ENCODE measurements at places on chromosomes 5 and 9.

- H3K27me3 ChIP-seq, result no peaks in the 10 kb centered on the region
- no peaks in the 10 kb centered on the region for H3K36me3 ChIP-seq
- no peaks in the 10 kb centered on the region for H3K4me1 ChIP-seq
- no peak overlapping the region for H3K27ac ChIP-seq
- no peak for DNase-seq
Measured at GRCh38 chr9:70105147-70105546, 61.5 kb downstream of the MAMDC2 start.

- H3K36me3 ChIP-seq, result peaks cover 25% of the 10 kb centered on the region
- H3K4me1 ChIP-seq, result peaks cover 16% of the 10 kb centered on the region
- H3K4me3 ChIP-seq, result no peak overlapping the region
- H3K27ac ChIP-seq, result no peak overlapping the region
- no peak for DNase-seq
- H3K27me3 ChIP-seq, result no peaks in the 10 kb centered on the region
Measured at GRCh38 chr5:113548396-113548795, 34.9 kb downstream of the YTHDC2 start.

GRCh38 chr5:78879516-78879915, 105.6 kb downstream of the ARSB start:
- H3K4me1 ChIP-seq, result no peaks in the 10 kb centered on the region
- no peak overlapping the region for H3K27ac ChIP-seq
- H3K4me3 ChIP-seq, result peak overlapping the region; percentile 50
- no peaks in the 10 kb centered on the region for H3K36me3 ChIP-seq
- H3K27me3 ChIP-seq, result no peaks in the 10 kb centered on the region
- DNase-seq, result peak; percentile 32

GRCh38 chr5:84131372-84131771, 253.3 kb downstream of the EDIL3 start:
- H3K27me3 ChIP-seq, result no peaks in the 10 kb centered on the region
- H3K4me1 ChIP-seq, result no peaks in the 10 kb centered on the region
- H3K36me3 ChIP-seq, result no peaks in the 10 kb centered on the region

DNA sequence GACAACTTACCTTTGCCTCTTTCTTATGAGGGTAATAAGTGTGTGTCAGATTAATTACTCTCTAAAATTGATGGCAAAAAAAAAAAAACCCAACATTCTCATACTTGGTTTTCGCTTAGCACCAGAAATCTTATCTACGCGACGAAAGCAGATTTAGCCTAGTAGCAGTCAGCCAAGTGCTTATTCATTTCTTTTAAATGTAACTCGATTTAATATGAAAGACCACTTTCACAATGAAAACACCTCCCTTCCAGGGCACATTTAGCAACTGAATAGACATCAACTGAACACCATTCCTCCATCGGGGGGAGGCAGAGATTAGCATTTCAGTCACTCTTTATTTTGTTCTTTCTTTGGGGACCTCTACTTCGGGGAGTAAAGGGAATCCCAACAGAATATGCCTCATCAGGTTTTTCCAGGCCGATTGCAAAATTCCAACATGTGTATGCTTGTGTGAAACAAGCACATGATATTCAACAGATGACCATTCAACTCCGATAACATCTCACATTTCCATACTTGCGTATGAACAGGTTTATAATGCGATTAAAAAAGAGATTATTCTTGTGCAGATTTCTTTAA, 124.1 kb upstream of the RETREG1 start:
- H3K4me3 ChIP-seq, result no peak overlapping the region
- no peaks in the 10 kb centered on the region for H3K36me3 ChIP-seq
- no peaks in the 10 kb centered on the region for H3K27me3 ChIP-seq
- DNase-seq, result peak; percentile 51

DNA sequence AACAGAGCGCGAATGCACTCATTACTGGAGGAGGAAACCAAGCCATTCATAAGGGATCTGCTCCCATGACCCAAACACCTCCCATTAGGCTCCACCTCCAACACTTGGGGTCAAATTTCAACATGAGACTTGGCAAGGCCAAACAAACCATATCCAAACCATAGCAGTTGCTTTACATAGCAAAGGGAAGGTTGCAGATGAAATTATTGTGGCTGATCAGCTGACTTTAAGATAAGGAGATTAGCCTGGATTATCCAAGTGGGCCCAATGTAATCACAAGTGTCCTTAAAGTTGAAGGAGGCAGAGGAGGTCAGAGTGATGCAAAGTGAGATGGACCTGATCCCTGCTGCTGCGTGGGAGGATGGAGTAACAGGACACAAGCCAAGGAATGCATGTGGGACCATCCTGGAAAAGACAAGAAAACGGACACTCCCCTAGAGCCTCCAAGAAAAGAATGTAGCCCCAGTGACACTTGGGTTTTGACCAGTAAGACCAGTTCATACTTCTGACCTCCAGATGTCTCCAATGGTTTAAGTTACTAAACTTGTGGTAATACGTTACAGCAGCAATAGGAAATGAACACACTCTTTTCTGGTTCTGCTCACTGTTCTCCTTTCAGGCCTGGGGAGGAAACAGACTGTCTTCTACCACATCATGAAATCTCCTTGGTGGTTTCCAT, 167.3 kb downstream of the GNAQ start:
- H3K27ac ChIP-seq, result no peak overlapping the region
- H3K27me3 ChIP-seq, result no peaks in the 10 kb centered on the region
- no peaks in the 10 kb centered on the region for H3K36me3 ChIP-seq
- no peak overlapping the region for H3K4me3 ChIP-seq
- no peaks in the 10 kb centered on the region for H3K4me1 ChIP-seq
- no peak for DNase-seq

DNA sequence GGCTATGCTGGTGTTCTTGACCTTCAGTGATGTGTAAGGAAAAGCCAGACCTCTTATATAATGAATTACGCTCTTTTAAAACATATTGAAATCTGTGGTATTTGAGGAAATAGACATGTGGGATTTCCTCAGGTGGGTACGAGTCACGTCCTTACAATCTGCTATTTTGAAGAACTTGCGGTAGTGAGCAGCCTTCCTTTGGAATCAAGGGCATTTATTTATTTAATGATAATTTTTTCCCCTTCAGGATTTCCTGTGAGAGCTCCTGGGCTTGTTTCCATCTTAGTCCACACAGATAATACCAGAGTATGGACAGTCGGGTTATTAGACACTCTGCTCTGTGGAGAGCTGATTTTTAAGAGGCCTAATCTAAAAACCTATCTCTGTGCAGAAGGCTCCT, 167.9 kb downstream of the ARHGEF28 start:
- no peaks in the 10 kb centered on the region for H3K36me3 ChIP-seq
- H3K27ac ChIP-seq, result no peak overlapping the region
- H3K27me3 ChIP-seq, result no peaks in the 10 kb centered on the region
- DNase-seq, result no peak
- no peak overlapping the region for H3K4me3 ChIP-seq

DNA sequence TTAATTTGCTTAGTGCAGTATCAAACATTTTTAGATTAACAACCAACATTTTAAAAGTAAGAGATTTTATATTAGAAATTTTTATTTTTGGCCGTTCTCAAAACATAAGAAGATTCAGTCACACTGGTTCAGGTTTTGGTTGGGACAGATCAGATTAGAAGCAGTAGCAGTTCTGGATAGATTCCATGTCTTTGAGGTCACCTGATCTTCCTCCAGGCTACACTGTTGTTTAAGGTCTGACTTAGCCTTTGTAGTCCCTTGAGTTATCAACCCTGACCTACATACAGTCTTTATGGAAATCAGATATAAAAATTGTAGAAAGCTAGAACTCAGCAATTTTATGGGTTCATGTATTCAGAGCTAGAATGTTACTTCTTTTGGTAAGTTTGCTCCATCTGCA, 910.0 kb upstream of the WWC1 start:
- no peak overlapping the region for H3K27ac ChIP-seq
- H3K4me3 ChIP-seq, result no peak overlapping the region
- H3K36me3 ChIP-seq, result no peaks in the 10 kb centered on the region
- no peak for DNase-seq

DNA sequence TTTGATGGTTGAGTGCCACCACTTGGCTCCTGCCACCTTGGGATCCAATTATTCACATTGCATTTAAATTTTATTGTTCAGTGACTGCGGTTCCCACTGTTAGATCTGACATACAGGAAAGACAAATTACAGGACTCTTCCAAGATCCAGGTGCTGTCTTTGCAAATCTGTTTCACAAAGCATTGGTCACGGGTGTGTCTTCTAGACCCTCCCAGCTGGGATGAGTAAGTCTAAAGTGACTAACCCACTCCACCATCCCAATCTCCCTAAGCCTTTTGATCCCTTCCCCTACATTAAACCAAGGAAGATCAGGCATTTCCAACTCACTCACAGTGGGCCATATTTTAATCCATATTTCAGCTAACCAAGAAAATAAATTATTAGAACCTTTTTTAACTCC, 1016.3 kb upstream of the CTNND2 start:
- H3K27me3 ChIP-seq, result no peaks in the 10 kb centered on the region
- no peak overlapping the region for H3K27ac ChIP-seq
- DNase-seq, result no peak
- no peaks in the 10 kb centered on the region for H3K36me3 ChIP-seq
- no peak overlapping the region for H3K4me3 ChIP-seq
- H3K4me1 ChIP-seq, result no peaks in the 10 kb centered on the region

DNA sequence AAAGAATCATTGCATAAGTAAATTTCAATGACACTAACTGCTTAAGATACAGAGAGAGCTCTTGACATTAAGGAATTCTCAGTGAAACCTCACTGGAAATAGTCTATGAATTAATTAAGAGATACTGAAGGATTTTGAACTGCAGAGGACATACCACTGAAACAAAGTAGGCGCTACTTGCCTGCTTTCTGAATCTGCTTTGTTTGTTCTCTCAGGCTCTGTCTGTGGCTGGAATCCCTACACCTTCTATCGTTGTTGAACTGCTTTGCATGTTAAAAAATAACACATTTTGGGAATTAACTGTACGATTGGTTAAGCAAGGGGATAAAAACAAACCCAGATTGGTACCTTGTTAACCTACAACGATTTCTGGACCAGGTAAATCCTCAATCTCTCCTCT, 435.2 kb downstream of the PDE4D start:
- H3K27me3 ChIP-seq, result peaks cover 8% of the 10 kb centered on the region
- no peak overlapping the region for H3K4me3 ChIP-seq
- no peak overlapping the region for H3K27ac ChIP-seq
- DNase-seq, result no peak
- no peaks in the 10 kb centered on the region for H3K4me1 ChIP-seq

DNA sequence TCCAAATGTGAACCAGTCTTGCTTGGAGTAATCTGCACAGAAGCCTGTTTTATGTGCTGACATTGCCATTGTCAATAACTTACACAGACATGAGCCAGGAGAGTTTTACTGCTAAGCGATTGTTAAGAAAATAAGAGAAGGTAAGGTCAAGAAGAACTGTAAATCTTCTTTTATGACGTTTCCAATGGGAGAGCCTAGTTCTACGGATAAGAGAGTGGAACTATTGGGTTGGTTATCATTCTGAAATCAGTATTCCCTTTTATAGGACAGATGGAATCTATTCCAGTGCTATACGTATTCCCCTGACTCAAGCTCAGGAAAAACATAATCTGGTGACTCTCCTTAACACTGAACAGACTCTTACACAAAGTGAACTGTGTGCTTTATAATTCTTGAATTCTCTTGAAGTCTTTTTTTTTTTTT, 137.9 kb upstream of the OTULINL start:
- peak overlapping the region; percentile 99 for H3K27ac ChIP-seq
- H3K27me3 ChIP-seq, result no peaks in the 10 kb centered on the region
- peaks cover 81% of the 10 kb centered on the region for H3K4me1 ChIP-seq

DNA sequence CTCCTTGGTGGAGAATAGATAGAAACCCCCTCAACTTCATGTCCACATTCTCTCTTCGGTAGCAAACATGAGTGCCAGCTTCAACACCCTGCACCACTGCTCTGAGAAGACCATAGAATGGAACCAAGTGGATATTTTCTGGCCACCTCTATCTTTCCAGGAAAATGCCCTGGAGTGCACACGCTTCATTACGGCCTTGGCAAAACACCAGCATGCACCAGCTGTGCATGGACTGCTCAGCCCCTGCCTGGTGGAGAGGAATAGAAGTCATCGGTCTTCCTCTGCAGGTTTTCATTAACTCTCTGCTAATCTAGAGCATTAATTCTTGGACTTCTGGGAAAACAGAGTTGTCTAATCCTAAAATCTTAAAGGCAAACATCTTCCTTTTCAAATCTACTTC, 211.6 kb upstream of the TMEM161B start:
- no peak for DNase-seq
- H3K27me3 ChIP-seq, result no peaks in the 10 kb centered on the region
- no peak overlapping the region for H3K27ac ChIP-seq
- no peaks in the 10 kb centered on the region for H3K36me3 ChIP-seq
- H3K4me3 ChIP-seq, result no peak overlapping the region
- no peaks in the 10 kb centered on the region for H3K4me1 ChIP-seq

DNA sequence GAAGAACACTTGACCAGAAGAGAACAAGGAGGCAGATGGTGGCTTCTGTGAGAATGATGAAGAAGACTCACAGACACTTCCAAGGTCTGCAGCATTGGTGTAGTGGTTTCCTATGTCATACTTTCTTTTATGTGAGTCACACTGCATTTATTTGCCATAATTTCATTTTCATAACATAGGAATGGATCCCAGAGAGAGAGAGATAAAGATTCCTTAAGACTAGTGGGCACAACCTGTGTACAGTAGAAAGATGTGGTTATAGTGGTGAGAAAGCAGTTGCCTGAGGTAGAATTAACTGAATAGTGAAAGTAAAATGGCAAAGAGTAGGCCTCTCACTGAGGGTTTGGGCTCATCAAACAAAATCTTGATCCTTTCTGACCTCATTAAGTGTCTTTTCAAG, 7.6 kb upstream of the CCDC152 start:
- H3K27ac ChIP-seq, result no peak overlapping the region
- H3K4me3 ChIP-seq, result no peak overlapping the region
- no peaks in the 10 kb centered on the region for H3K4me1 ChIP-seq
- H3K36me3 ChIP-seq, result no peaks in the 10 kb centered on the region

GRCh38 chr9:113635586-113635985, 172.1 kb downstream of the RGS3 start:
- no peaks in the 10 kb centered on the region for H3K36me3 ChIP-seq
- peaks cover 14% of the 10 kb centered on the region for H3K4me1 ChIP-seq
- H3K27me3 ChIP-seq, result no peaks in the 10 kb centered on the region

DNA sequence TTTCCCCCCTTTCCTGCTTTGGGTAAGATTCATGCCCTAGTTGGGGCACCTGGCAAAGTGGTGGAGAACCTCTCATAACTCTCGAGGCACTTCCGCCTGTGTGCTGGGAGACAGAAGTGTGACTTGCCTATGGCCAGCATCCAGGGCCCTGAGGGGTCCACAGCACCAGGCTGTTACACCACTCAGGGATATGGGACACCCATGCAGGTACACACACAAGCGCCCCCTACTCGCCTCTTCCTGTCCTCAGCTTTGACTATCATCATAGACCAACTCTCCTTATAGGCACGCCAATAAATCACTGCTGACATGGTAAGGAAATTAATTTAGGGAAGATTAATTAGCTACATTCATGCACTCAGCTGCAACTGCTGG, 45.4 kb downstream of the SHB start:
- no peaks in the 10 kb centered on the region for H3K36me3 ChIP-seq
- no peaks in the 10 kb centered on the region for H3K27me3 ChIP-seq
- peak overlapping the region; percentile 93 for H3K27ac ChIP-seq
- H3K4me3 ChIP-seq, result no peak overlapping the region
